ENCODE measurements at places on chromosomes 11 and 22.

- no peak for DNase-seq
Observed at GRCh38 chr11:200224-201003, 6.8 kb downstream of the BET1L start.

GRCh38 chr11:66969584-66970225, 5.4 kb upstream of the C11orf86 start:
- no peak for DNase-seq

- DNase-seq, result no peak
Observed at GRCh38 chr11:110835106-110835505, 122.9 kb upstream of the ARHGAP20 start.

DNA sequence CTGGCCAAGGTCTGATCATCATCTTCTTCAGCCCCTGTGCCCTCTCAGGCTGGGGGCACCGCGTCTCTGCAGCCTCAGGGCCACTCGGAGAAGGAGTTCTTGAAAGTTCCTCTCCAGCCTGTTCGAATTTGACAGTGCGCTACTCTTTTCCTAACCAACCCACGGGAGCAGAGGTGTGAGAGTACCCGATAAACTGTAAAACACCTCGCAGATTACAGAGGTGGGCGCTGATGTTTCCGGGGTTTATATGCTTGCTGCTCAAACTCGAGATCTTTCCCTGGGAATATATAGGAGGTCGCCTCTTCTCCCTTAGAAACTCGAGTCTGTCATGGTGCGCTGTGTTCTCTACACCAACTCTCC, 515 bp downstream of the CTR9 start:
- no peak for DNase-seq

DNA sequence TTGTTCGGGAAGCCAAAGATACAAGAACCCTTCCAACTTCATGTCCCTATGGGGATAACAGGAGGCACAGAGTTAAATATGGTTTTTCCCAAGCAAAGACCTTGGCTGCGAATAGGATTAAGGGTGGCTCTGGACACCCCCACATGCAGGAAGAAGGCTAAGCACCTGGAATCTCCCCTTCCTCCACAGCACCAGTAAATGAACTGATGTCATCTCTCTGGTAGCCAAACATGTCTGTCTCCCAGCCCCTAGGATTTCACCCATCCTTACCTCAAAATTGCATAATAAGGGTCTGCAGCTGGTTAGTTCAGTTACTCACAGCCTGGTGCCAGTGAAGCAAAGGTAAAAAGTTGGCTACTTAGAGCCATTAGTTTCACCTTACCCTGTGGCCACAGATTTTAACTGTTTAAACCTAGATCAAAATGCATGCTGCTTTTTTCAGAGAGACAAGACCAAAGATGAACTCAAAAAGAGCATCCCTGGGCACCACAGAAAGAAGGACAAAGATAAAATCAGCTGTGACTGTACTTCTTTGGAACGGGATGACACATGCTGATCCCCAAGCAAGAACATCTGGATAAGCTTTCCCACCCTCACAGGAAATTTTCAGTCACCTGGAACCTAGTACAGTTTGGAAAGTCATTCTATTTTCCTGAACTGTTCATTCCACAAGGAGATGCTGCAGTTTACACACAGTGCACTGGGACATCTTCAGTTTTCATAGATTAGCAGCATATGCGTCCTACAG, 77.2 kb upstream of the AKIP1 start:
- no peak for DNase-seq

DNA sequence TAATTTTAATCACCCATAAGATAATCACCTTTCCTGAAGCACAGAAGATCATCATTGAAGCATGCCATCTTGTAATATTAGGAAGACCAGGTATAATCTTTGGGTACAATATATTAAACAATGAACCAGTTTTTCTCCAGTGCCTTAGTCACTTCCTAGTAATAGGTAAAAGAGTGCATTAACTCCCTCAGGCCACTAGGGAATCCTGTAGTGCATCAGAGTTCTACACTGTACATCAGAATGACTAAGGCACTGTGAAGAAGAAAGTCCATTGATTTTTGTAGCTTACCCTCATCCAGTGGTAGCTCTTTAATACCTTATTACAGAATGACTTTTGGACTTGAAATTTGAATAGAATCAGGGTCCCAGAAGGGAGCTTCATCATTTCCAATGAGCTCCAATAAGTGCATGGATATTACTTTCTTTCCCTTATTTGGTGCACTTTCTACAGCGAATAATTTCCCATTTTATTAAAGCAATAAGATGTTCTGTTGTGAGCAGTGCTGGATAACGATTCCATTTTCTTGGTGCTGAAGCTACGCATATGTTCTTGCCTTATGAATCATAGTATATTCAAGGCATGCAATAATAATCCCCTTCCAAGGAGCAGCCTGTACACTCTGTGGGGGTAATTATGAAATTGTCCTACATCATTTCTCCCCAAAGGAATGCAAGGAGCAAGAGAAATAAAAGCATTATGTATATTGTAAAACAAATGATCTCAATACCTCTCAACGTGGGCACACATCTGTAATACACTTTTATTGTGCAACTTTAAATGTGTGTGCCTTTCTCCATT, 4.7 kb downstream of the C11orf87 start:
- DNase-seq, result no peak

- DNase-seq, result no peak
Observed at GRCh38 chr22:48825802-48826520, 1001.7 kb downstream of the BRD1 start.

DNA sequence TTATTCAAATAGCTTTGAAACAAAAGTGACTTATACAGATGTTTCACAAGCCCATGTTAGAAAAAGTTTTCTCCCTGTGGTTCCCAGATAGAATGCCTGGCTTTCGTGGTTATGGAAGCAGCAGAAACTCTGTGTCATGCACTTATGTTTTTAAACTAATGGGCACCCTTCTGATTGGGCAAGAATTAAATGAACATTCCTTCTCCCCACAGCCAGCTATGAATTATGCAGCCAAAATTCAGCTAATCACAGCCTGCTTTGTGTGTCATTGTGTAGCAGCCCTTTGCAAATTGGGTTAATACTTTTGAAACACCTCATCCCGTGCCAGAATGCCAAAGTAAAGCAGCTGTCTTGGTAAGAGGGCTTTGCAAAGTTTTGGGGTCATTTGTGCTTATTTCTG, 46.9 kb downstream of the PANX1 start:
- no peak for DNase-seq

DNA sequence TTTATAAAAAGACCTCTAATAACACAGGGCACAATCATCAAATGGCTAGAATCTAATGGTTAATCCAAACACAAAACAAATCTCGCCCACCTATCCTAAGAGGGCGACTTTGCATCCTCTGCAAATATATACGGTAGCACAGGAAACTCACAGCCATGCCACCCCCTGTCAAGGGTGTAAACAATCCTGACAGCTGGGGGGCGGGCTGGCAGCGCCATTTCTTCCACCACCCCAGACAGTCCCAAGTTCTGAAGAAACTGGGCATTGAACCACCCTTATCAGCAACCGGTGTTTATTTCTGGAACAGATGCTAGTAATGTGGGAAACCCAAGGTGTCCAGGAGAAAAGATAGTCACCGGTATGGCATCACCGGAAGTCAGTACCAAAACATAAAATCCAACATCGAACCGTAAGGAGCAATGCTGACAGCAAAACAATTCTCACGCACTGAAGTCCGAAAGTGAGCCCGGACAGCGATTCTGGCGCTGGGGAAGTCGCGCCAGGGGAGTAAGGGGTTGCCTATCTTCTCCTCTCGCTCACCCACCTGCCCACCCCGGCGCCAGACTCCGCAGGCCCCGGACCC, 825 bp downstream of the FBXO3 start:
- no peak for DNase-seq

GRCh38 chr22:37459206-37459605, 27.0 kb downstream of the MFNG start:
- no peak for DNase-seq

GRCh38 chr11:103529181-103529684, 420.0 kb downstream of the DYNC2H1 start:
- no peak for DNase-seq

GRCh38 chr11:89433278-89433677, 57.9 kb downstream of the NOX4 start:
- no peak for DNase-seq

DNA sequence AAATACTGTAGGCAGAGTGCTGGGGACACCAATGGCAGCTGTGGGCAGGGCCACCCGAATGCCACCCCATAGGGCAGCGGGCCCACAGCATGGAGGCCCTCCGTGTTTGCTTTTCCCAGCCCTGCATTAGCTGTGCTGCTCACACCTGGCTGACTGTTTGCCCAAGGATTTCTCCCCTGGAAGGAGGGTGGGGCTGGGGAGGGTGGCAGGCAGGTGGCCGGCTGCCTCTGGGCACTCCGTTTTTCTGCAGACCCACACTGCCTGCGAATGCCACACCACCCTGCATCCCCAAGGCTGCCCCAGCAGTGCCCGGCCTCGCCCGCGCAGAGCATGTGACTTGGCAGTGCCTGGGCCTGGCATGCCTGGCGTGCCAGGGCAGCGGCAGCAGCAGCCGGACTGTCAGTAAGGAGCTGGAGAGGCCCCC, 19.6 kb downstream of the DAGLA start:
- DNase-seq, result no peak

GRCh38 chr22:38490475-38490874, 15.6 kb downstream of the DDX17 start:
- DNase-seq, result no peak

DNA sequence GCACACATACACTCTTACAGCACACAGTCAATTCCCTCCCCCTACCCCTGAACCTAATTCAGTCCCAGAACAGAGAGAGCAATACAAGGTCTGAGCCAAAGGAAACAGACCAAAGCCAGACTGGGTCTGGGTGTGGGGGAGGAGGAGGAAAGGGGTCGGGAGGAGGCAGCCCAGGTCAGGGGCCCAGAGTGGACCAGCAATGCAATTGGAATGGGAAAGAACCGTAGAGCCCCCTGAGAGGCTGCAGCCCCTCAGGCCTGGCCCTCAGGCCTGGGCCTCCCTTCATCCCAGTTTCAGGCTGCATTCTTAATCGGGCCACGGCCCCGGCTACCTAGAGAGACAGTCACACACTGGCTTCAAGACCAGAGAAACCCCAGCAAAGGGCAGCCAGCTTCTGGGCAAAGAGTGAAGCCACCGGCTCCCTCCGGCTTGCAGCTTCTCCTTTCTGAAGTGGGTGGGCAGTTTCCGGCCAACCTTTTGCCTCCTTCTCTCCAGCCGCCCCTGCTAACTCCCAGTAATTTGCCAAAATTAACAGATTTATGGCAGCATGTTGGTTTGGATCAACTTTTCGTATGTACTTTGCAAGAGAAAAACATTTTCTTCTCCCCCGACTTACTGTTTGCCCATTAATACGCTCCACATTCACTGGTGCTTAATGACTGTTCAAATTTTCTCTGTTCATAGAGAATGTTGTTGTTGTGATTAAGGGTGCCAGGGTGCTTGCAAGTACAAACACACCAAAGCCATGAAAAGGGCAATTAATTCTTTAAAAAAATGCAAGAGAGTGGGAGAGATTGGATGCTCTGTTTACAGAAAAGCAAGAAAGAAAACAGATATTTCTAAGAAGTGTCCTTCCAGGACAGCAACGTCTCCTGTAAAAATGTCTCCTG, 488.3 kb downstream of the MN1 start:
- DNase-seq, result no peak

- no peak for DNase-seq
Observed at GRCh38 chr11:124402326-124402922, 3.6 kb upstream of the OR8B3 start.

DNA sequence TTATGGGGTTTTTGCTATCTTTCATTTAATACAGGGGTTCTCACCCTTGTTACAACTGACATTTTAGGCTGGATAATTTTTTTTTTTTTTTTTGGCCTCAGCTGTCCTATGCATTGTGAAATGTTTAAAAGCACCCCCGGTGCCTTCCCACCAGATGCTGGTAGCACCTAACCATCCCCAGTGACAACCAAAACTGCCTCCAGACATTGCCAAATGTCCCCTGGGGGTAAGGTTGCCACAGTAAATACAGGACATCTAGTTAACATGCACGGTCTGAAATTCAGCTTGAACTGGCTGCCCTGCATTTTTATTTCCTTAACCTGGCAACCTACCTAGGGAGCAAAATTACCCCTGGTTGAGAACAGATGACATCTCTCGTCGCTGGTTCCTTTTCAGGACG, 72.4 kb downstream of the CYTH4 start:
- DNase-seq, result no peak

GRCh38 chr11:112541140-112542046, 280.7 kb upstream of the PLET1 start:
- no peak for DNase-seq

DNA sequence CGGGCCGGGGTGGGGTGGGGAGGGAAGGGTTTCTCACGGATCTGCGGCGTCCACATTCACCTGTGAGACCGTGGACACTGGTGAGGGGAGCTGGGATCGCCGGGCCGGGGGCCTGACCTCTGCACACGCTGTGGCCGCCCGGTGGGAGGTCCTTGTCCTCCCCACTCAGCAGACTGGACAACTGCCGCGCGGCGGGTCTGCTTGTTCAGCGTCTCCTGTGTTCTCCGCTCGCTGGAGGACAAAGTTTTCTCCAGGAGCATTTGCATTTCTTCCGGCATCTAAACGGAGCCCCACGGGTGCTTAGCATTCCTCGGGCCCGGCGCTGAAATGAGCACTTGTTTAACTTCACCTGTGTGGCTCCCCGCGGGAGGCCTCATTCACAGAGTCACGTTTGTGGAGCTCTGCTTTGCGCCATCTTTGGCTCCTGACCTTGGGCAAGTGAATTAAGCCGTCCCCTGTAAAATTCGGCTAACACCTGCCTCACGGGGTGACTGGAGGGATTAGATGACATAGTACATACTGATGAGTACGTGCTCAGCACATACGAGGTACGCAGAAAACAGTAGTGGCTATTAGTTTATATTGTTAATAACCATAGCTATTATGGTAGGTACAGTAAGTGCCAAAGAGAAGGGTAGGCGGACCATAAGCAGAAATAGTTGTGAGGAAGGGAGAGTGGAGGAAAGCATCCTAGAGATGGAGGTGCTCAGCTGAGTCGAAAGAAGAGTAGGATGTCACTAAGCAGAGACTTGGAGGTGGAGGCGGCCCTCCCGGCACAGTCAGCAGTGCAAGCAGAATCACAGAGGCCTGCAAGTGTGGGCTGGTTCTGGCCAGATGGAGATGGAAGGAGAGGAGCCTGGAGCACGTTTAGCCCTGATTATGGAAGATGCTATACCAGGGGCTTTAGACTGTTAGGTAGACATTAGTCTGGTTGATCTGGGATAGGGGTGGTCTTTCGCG, 885 bp downstream of the TRMU start:
- DNase-seq, result no peak

DNA sequence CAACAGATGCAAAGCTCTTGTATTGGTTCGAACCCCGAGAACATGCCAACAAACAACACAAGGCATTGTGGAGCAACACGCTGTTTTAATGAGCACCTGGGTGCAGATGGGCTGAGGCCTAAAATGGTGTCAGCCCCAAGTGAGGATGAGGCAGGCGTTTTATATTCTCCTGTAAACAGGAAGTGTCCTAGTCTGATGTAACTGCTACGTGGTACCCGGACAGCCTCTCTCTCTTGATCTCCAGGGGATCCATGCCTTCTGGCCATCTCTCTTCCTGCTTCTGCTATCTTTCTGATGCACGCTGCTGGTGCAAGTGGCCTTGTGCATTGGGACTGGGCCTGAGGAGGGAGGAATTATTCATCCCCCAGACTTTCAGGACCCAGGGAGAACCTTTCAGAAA, 19.4 kb upstream of the VSTM5 start:
- no peak for DNase-seq

Measured in activated gamma-delta T cell (primary cell).